HTR-8/SVneo (cell line): ENCODE measurements at places on chromosomes 3 and 15.

DNA sequence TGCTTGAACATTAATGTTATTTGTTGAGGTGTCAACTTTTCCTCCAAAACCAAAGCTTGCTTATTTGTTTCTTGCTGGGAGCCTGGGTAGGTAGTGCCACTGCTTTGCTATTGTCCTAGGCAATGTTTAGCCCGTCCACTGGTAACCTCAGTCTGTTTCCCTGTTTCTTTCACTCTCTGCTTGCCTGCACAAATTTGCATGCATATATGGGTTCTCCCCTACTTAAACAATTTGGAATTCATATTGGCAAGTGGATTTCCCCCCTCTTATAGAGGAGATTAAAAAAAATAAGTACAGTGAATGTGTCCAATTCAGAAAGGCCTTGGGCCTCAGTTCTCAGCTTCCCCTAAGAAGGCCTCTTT lies 45.0 kb upstream of the BOC start:
- DNase-seq: no peak

GRCh38 chr3:194136519-194137007 lies 615 bp downstream of the HES1 start:
- no peak for DNase-seq

DNA sequence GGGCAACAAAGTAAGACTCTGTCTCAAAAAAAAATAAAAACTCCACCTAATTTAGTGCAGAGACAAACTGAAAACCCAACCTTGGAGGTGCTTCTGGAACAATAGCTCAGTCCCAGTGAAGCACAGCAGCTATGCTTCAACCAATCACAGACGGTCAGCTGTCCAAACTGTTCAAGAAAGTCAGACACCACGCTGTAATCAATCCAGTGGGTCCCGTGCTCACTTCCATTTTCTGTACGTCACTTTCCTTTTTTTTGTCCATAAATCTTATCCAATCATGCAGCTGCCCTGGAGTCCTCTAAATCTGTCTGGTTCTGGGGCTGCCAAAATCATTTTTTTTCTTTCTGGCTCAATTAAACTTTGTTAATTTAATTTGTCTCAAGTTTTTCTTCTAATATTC lies 93.6 kb upstream of the FAM174B start:
- DNase-seq: no peak

DNA sequence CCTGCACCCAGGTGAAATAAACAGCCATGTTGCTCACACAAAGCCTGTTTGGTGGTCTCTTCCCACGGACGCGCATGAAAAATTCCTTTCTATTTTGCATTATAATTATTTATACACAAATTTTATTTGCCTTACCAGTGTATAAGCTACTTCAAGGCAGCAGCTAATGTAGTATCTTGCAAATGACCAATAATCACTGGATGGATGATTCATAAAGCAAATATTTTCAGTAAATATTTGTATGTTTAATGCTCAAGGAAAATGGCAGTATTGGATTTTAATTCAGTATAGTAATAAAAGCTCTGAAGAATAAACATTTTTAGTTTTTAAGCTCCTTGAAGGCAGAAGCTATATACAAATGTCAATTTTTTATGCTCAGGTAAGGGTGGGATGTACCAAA lies 158.7 kb upstream of the NANOGP8 start:
- DNase-seq: no peak

DNA sequence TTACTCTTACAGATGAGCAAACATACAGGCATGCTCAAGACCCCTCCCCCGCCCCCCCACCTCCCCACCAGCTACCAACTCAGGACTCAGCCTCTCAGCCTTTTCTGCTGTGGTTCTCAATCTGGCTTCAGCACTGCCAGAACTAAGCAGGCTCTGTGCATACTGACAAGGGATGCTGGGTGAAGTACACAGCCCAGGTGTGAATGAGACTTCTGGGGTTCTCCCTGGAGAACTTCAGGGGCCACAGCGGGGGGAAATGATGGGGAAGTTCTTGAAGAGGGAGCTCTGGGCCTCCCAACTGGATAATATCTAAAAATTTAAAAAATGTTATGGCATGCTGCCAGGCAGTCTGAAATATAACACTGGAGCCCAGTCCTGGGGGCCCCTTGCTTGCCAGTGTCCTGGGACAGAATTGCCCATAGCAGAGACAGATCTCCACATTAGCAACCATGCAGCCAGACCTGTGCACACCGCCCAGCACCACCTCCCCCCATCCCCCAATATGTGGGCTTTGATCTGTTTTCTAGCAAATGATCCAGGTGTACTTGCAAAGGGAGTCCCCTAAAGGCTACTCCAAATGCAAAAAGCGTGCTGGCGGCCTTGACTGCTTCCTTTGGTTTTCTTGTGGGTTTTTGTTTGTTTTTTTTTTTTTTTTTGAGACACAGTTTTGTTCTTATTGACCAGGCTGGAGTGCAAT lies 41.4 kb downstream of the PGPEP1L start:
- peak; percentile 45 for DNase-seq

DNA sequence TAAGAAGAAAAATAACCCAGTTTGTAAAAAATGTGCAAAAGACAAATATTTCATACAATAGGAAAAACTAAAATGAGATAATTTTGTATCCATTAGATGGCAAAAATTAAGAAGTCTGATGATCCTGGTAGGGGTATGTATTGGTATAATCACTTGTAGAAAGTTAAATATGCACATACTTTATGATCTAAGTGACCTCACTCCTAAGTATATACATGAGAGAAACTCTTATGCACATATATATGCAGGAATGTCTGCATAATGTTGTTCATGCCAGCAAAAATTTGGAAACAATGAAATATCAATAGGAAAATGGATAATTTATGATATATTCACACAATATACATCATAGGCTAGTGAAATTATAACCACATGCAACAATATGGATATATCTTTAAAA lies 33.5 kb downstream of the USP50 start:
- DNase-seq: no peak

GRCh38 chr15:51878446-51879386 lies 49.3 kb downstream of the TMOD3 start:
- no peak for DNase-seq

GRCh38 chr3:178558637-178559036 lies 22.4 kb downstream of the KCNMB2 start:
- DNase-seq: no peak

- DNase-seq: no peak
Measured at GRCh38 chr3:52693071-52693470, 7.2 kb downstream of the GNL3 start.
